T-cell (primary cell): ENCODE measurements at places on chromosomes 5 and 9. TPM values are rescaled to one million over a fixed set of nuclear protein-coding genes. Genes with fewer than 3 reads are reported as not detected.

Gene SNCB
- not detected for total RNA-seq

Gene OR2Y1
- total RNA-seq = not detected

- DNase-seq = no peak
These were observed 131.1 kb downstream of the OLFM1 start for GRCh38 chr9:135218331-135219225.

DNA sequence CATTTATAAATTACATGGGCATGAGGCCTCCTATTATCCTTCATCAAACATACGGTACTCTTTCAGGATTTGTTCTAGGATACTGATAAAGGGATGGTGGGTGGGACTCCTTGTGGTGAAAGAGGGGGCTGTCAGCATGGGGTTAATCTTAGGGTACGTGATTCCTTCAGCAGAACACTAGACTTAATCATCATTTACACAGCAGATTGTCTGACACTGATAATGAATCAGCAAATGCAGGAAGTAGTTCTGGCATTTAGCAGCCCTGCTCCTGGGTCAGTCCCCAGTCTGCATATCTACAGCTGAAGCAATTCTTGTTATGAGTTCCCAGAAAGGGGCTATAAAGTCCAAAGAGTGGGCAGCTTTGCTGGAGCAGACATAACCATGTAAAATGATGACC lies 384.6 kb downstream of the SPOCK1 start:
- DNase-seq = no peak

DNA sequence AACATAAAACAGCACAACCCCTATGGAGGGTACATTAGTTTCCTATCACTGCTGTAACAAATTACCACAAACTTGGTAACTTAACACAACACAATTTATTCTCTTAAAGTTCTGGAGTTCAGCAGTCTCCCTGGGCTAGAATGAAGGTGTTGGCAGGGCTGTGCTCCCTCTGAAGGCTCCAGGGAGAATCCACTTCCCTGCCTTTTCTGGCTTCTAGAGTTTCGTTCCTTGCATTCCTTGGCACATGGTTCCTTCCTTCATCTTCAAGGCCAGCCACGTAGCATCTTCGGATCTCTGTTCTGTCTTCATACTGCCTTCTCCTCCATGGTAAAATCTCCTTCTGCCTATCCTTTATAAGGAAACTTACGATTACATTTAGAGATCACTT lies 25.0 kb upstream of the GSN start:
- DNase-seq = no peak
